Lung microvascular endothelial cell (primary cell): ENCODE measurements at places on chromosomes 2 and 18.

- no peak for DNase-seq
These were observed 154.3 kb downstream of the SETBP1 start for GRCh38 chr18:44834867-44835469.

GRCh38 chr18:79988071-79988450 lies 302 bp downstream of the TXNL4A start:
- DNase-seq: peak; percentile 64

DNA sequence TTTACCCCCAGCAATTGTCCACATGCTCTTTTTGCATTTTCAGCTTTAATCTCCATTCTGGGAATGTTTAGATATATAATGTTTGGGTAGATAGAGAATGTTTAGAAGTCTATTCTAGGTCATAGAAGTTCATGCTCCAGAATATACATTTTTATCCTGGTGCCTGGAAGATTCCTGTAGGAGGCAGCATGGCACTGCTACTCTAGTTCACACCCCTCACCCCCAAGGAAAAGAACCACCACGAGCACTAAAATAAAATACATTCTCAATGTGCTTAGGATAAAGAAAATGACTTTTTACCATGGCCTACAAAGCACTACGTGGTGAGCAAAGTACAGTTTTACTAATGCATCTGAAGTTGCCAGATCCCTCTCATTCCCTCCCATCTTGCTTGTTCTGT lies 53.8 kb downstream of the MYO1B start:
- DNase-seq: peak; percentile 17

GRCh38 chr18:35573531-35573930 lies 8.0 kb upstream of the GALNT1 start:
- no peak for DNase-seq

- no peak for DNase-seq
These were observed 126.8 kb downstream of the OSR1 start for GRCh38 chr2:19231625-19232024.
